Uterus (tissue), 4 donors: ENCODE measurements at places on chromosomes 5 and 9. TPM values are rescaled to one million over a fixed set of nuclear protein-coding genes. Genes with fewer than 3 reads are reported as not detected.

- DNase-seq: no peak
- no peaks in the 10 kb centered on the region for H3K4me1 ChIP-seq
- H3K27ac ChIP-seq: no peak overlapping the region
- H3K36me3 ChIP-seq: no peaks in the 10 kb centered on the region
- no peak overlapping the region for H3K4me3 ChIP-seq
- no peaks in the 10 kb centered on the region for H3K27me3 ChIP-seq
Observed at GRCh38 chr5:62331921-62332320, 25.9 kb downstream of the KIF2A start.

DNA sequence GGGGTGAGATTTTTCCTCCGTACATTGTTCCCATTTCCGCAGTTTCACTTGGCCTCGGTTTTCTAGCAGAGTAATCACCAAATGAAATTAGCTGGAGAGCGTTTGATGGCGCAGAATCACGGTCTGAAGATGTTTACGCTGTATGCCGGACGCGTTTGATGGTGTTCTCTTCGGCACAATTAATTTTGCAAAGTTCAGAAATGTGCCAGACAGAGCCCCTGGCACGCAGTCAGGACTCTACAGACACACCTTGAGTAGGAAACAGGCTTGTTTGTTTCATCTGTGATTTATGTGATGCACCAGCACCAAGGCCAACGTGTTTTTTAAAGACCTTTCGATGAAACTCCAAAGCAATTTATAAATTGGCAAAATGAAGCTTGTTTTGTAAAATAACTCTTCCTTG, 863 bp upstream of the LIFR start:
- no peak for DNase-seq
- H3K36me3 ChIP-seq: no peaks in the 10 kb centered on the region
- no peaks in the 10 kb centered on the region for H3K27me3 ChIP-seq
- peak overlapping the region; percentile 100 for H3K27ac ChIP-seq

DNA sequence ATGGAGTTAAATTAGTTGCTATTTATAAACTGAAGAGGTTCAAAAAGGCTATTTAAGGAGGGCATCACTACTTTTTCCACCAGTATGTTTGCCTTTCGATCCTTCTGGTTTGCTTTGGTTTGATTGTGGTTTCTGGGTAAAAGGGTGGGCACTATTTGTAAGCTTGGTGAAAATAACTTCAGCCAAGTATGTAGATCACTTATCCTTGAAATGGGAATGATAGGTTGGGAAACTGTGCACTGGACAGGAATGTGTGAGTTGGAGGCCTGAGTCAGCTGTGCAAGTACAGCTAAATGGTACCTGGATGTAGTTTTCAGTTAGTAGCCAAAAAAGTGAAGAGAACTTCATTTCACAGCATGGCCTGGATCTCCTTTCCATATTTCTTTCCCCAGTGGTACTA, 466.2 kb downstream of the ENC1 start:
- no peak for DNase-seq
- H3K4me1 ChIP-seq: no peaks in the 10 kb centered on the region
- no peaks in the 10 kb centered on the region for H3K36me3 ChIP-seq
- H3K27ac ChIP-seq: no peak overlapping the region

DNA sequence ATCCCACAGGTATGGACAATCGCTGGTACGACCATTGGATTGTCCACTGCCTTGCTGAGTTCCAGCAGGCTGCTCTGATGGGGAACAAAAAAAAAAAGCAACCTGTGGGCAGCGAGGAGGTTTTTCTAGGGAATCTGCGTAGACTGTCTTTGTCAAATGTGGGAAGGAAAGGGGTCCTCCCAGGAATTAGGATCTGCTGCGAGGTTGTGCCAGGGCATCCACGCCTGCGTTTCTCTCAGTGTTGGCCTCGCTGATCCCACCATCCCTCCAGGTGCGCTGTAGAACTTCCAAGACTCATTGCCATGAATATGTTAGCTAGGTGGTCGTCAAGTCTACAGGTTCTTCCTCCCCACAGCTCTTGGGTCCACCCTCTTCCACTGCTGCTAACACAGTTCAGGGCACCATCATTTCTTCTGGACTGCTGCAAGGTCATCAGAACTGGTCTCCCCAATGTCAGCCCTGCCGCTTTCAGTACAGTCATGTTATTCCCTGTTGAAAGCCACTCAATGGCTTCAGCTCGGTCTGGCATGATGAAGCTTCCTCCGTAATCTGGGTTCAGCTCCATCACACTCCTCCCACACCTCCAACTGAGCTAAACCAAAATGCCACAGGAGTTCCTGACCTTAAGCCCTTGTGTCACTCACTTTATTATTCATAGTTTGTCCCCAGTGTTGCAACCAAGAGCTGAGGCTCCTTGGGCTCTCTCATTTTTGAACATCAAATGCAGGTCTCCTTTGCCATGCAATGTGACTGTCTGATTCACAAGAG, 79.5 kb upstream of the DMRT1 start:
- H3K4me1 ChIP-seq: no peaks in the 10 kb centered on the region
- no peak overlapping the region for H3K4me3 ChIP-seq
- no peaks in the 10 kb centered on the region for H3K36me3 ChIP-seq
- H3K27ac ChIP-seq: no peak overlapping the region

- H3K4me1 ChIP-seq: no peaks in the 10 kb centered on the region
- H3K4me3 ChIP-seq: no peak overlapping the region
- no peak for DNase-seq
Observed at GRCh38 chr5:162026803-162027202, 40.8 kb upstream of the GABRG2 start.

GRCh38 chr5:169804861-169805260, 167.8 kb downstream of the DOCK2 start:
- no peak for DNase-seq
- no peak overlapping the region for H3K4me3 ChIP-seq
- H3K4me1 ChIP-seq: no peaks in the 10 kb centered on the region
- H3K27ac ChIP-seq: no peak overlapping the region
- no peaks in the 10 kb centered on the region for H3K27me3 ChIP-seq

DNA sequence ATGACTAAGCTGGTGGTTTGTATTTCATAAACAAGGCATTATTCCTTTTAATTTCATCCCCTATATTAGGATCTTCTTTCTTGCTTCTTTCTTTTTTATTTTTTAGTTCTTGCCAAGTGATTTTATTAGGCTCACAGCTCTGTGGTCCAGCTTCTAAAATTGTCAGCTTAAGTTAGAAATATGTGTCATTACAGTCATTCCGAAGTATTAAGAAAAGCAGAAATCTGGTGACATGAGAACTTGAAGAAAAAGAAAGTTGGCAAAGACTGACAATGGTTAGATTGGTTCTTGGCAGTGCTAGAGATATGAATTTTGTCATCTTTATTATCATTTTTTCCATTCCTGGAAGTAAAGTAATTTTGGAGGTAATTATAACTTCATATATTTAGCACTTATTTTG, 166.5 kb upstream of the PRR16 start:
- DNase-seq: no peak
- H3K27ac ChIP-seq: no peak overlapping the region
- no peaks in the 10 kb centered on the region for H3K4me1 ChIP-seq
- H3K27me3 ChIP-seq: no peaks in the 10 kb centered on the region
- no peaks in the 10 kb centered on the region for H3K36me3 ChIP-seq

SLC23A1 gene
- total RNA-seq: 0.30 TPM

PCDHB8 gene
- total RNA-seq: 5.4 TPM

PDE8B gene
- total RNA-seq: 13.0 TPM

SPINK6 gene
- total RNA-seq: not detected
